ENCODE measurements at places on chromosomes 1 and 21.

GRCh38 chr1:206579747-206580437 lies 32.4 kb downstream of the EIF2D start:
- no peak for DNase-seq

DNA sequence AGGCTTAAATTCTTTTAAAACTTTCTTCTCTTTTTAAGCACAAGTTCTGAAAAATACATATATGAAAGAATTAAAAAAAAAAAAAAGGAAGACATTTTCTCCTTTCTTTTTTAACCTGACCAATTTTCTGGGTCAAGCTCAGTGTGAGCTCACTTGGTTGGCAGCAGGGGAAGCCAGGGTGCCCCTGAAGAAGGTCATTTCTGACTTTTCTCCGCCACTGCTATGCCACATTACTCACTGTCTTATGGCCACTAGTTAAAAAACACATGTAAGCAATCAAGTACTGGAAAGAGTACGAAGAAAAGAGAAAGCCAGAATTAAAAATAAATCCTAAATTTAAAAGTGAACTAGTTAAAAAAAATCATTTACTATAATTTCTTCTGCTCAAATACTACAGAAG lies 275.0 kb downstream of the NEGR1 start:
- DNase-seq, result no peak

GRCh38 chr1:36081926-36082485 lies 1.9 kb upstream of the TEKT2 start:
- DNase-seq, result no peak

DNA sequence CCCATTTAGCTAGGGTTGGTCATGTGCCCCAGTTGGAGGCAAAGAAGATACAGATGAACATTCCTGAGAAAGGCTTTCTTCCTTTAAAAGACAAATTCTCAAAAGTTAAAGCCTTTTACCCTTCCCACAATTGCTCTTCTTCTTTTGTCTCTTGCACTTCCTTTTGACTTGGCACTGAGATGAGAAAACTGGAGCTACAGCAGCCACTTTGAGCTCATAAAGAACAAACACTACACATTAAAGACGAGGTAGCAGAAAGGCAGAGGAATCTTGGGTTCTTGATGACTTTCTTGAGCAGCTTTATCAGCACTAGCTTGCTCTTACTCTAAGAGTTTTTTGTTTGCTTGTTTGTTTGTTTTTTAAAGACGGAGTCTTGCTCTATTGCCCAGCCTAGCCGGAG lies 92.2 kb downstream of the DAB1 start:
- DNase-seq, result no peak

DNA sequence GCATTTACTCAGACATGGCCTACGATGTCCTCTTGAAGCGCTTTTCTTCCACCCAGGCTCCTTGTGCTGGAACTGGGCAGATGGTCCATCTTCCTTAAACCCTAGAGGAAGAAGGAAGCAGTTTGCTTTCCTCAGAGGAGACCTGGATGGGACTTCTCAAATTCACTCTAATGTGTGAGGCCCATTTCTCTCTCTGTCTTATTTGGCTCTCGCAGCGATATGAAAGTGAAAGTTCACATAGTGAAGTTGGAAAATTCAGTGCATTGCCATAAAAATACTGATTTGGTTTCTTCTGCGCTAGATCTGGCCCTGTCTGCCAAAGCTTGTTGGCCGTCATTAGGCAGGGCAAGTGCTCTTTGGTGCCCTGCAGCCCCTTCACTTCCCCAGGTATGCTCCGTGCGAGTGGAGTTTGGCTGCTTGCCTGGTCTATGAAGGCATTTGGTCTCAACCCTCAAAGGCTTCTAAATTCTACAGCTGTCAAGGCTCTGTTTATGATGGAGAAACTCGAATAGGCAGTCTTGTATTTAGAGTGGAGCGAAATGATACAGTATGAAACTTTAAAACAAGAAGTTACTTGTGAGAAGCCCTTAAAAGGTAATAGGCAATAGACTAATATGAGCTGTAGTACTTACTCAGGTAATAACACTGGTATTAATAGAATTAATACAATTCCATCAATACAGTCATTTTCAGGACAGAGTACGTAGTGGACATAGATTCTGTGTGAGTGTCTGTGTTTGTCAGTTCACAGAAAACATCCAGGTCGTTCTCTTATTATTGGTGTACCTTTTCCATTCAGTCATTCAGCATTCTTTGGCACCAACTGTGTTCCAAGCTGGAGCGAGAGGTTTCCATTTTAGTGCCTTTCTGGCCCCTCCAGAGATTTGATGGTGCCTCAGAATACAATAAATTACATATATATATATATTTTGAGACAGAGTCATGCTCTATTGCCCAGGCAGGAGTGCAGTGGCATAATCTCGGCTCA lies 20.5 kb downstream of the SZRD1 start:
- no peak for DNase-seq

DNA sequence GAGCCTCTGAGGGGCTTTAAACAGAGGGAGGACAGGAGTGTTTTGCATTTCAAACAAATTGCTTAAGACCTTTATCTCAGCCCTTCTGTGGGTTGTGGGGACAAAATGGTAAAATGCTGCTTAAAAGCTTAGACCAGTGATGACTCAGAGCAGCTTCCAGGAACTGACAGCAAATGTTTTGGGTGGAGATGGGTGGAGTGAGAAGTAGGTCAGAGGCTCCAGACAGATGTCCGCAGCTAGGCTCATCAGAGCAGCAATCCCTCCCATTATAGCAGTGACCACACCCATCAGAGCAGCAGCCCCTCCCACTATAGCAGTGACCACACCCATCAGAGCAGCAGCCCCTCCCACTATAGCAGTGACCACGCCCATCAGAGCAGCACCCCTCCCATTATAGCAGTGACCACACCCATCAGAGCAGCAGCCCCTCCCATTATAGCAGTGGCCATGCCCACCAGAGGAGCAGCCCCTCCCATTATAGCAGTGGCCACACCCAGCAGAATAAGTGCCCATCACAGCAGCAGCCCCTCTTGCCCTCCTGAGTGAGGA lies 532.2 kb downstream of the MATN1 start:
- DNase-seq, result no peak

- no peak for DNase-seq
Observed at GRCh38 chr1:165034136-165034809, 322.2 kb downstream of the LMX1A start.

- no peak for DNase-seq
Observed at GRCh38 chr1:153354515-153355193, 3.0 kb upstream of the S100A9 start.

DNA sequence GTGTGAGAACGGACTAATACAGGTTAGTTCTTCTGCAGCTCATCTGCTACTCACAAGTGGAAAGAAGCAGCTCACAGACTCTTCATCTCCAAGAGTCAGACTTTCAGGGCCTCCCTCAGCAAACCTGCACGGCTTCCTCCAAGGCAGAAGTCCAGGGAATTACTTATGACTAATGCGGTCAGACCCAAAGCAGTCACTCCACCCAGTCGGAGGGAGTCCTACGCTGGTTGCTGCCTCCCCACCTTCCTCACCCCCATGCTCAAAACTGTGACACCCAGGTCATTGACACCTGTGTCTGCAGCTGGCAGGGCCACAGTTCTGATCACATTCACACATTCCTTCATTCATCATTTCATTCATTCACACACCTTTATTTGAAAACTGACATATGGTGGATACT lies 38.4 kb upstream of the PRDM2 start:
- DNase-seq, result no peak

- DNase-seq, result no peak
Observed at GRCh38 chr1:161121042-161121650, 3.2 kb downstream of the NIT1 start.

All from AG04450 (cell line).